GM12891 (cell line): ENCODE measurements at places on chromosomes 11 and 22.

- DNase-seq = no peak
Observed at GRCh38 chr11:43399983-43400630, 41.4 kb downstream of the TTC17 start.

DNA sequence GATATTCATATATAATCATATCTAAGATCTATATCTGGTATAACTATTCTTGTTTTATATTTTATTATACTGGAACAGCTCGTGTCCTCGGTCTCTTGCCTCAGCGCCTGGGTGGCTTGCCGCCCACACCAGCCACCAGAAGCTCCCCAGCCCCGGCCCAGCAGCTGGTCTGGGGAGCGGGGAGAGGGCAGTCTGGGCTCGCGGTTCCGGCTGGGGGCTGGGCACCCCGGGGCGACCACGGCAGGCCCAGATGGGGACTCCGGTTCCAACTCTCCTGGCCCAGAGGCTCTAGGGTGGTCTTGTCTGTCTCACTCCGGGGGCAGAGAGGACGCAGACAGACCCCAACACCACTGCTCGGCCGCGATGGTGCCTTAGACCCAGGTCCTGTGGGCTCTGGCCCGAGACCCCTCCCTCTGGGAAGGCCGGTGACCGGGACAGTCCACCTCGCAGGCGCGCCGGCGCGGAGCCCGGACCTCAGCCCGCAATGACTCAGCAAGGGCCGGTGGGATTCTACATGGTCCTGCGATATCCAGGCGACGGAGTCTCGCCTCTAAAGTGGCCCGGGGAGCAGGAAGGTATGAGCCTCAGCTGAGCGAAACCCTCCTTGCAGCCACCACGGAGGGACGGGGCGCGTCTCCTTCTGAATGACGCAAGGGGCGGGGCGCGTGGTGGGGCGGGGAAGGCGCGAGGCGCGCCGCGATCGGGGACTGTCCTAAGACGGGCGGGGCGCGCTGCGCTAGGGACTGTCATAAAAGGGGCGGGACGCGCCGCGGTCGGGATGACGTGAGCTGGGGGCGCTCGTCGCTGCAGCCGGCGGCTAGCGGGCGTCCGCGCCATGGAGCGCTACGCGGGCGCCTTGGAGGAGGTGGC lies at the start of gene DGCR6:
Gene DGCR6 (plus strand): TSS at position 781 of the 870 bp plus-strand sequence. CDS start 55 bp downstream, at position 836.
- no peak for DNase-seq

- DNase-seq = peak; percentile 46
Observed at GRCh38 chr11:68652683-68653156, 31.6 kb upstream of the GAL start.

- no peak for DNase-seq
Observed at GRCh38 chr11:9675691-9676090, 11.8 kb downstream of the SWAP70 start.

GRCh38 chr22:44622679-44623078 lies 79.3 kb upstream of the PRR5 start:
- DNase-seq = no peak

- no peak for DNase-seq
Observed at GRCh38 chr22:45916515-45916914, 60.4 kb downstream of the WNT7B start.
